GM18507 (cell line): ENCODE measurements at places on chromosomes 1 and 21.

DNA sequence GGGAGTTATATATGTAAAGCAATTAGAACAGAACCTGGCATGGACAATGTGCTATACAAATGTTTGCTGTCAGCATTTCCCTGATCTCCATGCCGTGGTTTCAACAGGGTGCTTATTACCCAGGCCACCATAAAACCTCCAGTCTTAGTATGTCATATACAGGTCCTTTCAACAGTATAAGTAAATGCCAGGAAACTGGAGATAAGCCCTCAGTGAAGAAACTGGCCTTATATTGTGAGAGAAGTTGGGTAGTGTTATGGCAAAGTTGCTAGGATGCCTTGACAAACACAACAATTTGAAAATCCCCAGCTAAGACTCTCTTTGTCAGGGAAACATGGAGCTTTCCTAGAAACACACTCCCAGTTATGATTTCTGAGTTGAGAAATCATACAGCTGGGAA, 850.2 kb upstream of the ADAMTS5 start:
- DNase-seq: no peak

DNA sequence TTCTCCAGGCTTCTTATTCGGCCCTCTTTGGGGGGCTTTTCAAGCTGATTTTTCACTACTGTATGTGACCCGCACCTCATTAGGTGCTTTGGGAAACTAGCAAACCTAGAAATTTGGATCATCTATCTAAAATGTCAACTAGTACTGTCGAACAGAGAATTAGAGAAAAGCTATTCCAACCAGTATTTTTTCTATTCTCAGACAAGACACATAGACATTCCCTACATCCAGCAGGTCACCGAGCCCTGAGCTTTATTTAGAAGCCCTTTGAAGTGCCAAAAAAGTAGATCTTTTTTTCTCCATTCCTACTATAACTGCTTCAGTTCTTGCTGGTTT, 310 bp upstream of the SSR2 start:
- DNase-seq: no peak

GRCh38 chr1:233445737-233446136, 118.2 kb downstream of the MAP3K21 start:
- DNase-seq: no peak

DNA sequence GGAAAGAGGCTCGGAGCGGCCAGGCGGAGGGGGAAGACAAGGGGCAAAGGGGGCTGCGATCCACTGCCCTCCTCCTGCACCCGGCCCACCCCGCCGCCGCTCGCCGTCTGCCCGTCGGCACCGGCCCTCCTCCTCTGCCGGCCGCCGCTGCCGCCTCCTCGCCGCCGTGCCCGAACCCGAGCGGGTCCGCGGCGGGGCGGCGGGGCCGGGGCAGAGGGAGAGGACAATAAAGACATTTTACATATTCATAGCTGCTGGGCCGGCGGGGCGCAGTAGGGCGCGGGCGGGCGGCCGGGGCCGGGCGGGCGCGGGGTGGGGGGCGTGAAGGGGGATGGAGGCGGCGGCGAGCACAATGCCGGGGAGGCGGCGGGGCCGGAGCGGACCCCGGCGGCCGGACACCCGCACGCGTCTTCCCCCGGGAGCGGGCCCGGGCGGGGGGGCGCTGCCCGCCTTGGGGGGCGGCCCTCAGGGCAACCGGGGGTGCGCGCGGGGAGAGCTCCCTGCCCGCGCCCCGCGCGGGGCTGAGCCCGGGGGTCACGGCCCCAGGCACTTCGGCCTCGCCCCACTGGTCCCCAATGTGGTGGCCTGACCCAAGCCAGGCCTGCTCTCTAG, 546 bp downstream of the POU2F1 start:
- no peak for DNase-seq

GRCh38 chr1:98045767-98046641, 125.2 kb upstream of the DPYD start:
- no peak for DNase-seq

DNA sequence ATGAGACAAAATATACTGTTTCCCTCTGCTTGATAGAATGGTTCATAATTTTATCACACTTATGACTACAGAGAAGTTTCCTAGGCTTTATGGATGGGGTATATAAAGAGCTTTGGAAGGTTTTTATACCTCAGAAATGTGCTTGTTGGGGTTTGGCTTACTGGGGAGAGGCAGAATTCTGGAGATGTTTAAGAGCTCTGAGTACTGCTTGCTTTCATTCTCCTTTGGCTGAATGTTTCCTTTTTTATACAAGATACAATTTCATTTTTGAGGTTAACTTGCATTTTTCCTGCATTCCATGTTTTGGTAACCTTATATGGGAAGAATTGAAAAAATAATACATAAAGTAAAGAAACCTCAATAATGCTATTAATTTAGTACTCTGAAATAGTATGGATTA, 157.7 kb upstream of the COL11A1 start:
- DNase-seq: no peak

DNA sequence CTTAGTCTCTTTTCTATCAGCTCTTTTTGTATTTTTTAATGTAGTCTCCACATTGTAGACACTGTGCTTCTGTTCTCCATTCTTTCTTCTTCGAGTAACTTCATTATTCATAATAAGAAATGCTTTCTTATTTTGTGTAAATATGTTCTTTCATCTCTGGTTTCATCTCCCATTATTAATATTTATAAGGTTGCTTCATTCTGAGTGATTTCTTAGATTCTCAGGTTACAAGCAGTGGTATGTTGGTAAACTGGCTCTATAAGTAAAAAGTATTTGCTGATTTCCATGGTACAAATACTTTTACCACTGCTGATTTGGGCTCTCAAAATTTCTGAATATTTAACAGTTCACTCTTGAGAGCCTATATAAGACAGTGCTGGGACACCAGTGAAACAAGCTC, 81.3 kb downstream of the CDC14A start:
- DNase-seq: no peak

GRCh38 chr1:94746635-94747525, 73.3 kb upstream of the SLC44A3 start:
- no peak for DNase-seq

GRCh38 chr1:156509424-156510034, 9.0 kb upstream of the MEF2D start:
- no peak for DNase-seq

GRCh38 chr1:202017749-202018467, 7.5 kb downstream of the ELF3 start:
- DNase-seq: no peak

GRCh38 chr21:42398436-42399028, 2.7 kb upstream of the TMPRSS3 start:
- DNase-seq: no peak

DNA sequence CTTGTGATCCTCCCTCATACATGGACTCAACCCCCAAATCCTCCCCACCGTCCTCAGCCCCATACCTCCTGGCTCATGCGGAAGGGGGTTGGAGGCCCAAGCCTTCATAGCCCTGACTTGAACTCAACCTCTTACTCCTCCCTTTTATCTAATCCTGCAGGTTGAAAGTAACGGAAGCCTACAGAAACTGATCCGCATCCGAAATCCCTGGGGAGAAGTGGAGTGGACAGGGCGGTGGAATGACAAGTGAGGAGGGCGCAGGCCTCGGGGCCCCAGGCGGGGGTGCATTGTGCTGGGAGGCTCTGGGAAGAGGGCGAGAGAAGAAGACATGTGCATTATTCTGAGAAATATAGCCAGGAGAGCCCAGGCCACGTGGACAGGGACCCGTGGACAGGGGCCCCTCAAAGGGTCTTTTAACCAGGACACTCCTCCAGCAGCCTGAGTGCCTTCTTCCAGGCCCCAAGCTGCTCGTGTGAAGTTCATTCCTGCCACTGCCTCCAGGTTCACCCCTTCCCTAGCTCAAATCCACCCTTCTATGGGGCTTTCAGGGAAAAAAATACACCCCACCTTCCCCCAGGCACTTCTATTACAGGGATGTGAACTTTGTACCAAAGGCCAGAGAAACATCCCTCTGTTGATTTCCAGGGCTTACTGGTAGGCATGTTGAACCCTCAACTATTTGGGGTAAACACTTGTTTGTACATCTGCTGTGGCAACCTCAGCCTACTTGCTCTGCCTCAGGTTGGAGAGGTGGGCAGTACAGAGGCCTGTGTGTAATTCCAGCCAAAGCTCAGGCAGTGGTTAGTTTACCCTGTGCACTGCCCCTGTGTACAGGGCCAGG, 38.6 kb downstream of the CAPN2 start:
- no peak for DNase-seq

GRCh38 chr1:192639607-192640368, 3.8 kb downstream of the RGS13 start:
- no peak for DNase-seq

- DNase-seq: no peak
These were observed 7.3 kb downstream of the PFKL start for GRCh38 chr21:44306936-44307704.
